Chondrocyte (in vitro differentiated cells): ENCODE measurements at places on chromosomes 2 and 18. TPM values are rescaled to one million over a fixed set of nuclear protein-coding genes. Genes with fewer than 3 reads are reported as not detected.

SLC11A1 gene
- total RNA-seq, result 0.08 to 0.15 TPM (median 0.10 TPM) in 3 replicates

VIT gene
- total RNA-seq, result 0.15 to 2.6 TPM in 2 of 3 replicates, not detected in the other

GRCh38 chr2:1611886-1612285 is 132.4 kb downstream of the PXDN start:
- peak; percentile 64 for DNase-seq

DNA sequence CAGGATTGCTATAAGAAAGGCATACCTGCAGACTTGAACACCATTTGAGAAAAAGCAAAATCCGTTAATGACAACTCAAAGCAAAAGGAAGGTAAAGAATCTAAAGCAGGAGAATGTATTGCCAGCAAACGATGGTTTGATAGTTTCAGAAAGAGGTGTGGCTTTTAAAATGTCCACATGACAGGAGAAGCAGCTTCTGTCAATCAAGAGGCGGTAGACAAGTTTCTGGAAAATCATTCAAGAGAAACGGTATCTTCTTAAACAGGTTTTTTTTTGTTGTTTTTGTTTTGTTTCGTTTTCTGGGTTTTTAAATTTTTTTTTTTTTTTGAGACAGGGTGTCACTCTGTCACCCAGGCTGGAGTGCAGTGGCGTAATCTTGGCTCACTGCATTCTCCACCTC is 13.8 kb downstream of the CLEC4F start:
- DNase-seq, result no peak
